Cerebellar cortex (tissue), 1 donor: ENCODE measurements at places on chromosomes 12 and 14.

DNA sequence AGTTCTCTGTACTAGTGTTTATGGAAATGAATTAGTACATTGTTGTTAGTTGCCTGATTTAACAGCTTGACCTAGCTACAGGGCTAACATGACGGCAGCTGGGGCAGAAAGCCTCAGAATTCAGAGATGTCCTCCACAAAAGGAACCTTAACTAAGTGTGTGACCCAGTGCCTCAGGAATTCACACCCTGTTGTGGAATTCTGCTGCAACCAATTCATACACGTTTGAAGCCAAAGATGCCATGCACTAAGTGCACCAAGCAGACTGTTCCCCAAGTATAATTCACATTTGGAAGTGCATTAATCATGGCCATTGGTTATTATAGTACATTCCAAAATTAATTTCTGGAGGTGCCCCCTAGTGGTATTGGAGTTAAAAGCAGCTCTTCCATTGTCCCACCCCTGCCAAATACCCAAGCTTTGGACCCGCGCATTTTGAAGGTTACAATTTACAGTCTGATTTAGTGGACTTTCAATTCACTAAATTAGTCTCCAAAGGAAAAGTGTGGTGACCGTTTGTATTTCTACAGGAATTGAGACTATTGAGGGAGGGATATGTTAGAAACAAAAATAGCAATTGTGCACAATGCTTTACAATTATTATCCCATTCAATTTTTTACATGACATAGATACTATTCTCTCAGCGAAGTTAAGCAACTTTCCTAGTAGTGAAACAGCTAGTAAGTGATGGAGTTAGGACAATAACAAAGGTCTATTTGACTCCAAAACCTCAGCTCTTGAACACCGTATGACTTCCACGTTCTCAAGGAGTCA, 85.9 kb downstream of the PAX9 start:
- DNase-seq = no peak

GRCh38 chr14:95409477-95410272, 90.0 kb upstream of the CLMN start:
- DNase-seq = peak; percentile 35

DNA sequence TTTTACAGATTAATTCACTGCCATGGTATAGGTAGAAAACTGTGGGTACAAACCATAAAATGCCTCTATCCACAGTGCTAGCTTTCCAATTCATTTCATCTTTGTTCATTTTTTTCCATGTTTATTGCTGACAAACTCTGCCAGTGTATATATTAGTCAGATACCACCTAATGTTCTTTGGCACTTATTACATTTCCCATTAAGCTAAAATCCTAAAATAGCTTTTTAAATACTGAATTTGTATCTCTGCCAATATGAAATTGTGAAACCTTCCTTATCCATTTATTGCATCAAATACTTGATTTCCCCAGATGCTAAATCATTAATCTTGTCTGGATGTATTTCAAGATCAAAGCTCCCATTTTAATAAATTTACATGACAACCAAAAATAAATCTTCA, 150.1 kb upstream of the FSCB start:
- DNase-seq = no peak

- DNase-seq = no peak
Measured at GRCh38 chr12:93247313-93247991, 130.3 kb upstream of the NUDT4 start.

- no peak for DNase-seq
Measured at GRCh38 chr14:56149995-56150394, 31.8 kb downstream of the PELI2 start.
